ENCODE measurements at places on chromosomes 16 and 17. TPM values are rescaled to one million over a fixed set of nuclear protein-coding genes. Genes with fewer than 3 reads are reported as not detected.

- no peak overlapping the region for H3K27ac ChIP-seq
- no peaks in the 10 kb centered on the region for H3K36me3 ChIP-seq
- peaks cover 3% of the 10 kb centered on the region for H3K27me3 ChIP-seq
- H3K4me3 ChIP-seq = no peak overlapping the region
These were observed 234.9 kb downstream of the IRF8 start for GRCh38 chr16:86133847-86134375.

DNA sequence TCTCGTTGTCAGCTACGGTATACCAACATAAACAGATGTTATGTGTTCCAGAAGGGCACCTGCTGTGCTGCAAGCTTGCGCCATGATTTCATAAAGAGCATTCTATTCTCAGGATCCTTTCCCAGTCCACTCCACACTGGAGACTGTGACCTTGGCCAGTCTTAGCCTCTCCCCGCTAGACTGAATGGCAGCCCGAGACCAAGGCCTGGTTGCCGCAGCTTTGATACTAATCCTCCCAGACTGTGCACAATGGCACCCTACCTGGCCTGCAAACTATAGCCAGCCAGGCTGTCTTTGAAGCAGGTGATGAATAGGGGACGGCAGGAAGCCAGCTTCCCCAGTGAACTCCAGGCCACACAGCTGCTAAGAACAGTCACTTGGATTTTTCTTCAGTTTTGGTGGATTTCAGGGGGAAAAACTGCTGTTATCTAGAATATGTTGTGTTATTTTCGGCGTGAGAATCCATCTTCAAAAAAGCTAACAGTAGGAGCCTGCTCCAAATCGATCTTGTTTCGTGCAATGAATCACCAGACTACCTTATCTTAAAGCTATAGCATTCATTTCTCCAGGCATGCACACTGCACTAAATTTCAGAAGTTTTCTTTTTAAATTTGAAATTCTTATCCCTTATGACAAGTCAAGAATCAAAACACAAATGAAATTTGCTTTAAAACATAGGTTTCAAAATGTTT lies 289.0 kb downstream of the CEP112 start:
- no peak for DNase-seq
- H3K4me3 ChIP-seq = no peak overlapping the region
- H3K36me3 ChIP-seq = no peaks in the 10 kb centered on the region
- H3K4me1 ChIP-seq = peaks cover 2% of the 10 kb centered on the region

DNA sequence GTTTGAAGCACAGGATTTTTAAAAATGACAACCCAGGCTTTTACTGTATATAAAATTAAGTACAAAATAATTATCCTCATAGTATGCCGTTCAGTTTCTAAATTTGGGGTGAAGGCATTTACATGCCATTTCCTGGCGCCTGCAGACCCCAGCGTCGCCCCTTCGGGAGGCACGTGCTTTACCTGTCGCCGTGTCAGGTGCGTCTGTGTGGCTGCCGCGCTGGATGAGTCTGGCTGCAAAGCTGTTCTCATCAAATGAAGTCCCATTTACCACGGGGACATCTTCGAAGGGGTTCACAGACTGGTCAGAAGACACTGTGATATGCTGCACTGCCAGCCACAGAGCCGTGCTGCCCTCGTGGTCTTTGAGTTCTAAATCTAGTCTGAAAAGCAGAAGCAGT lies 51.8 kb downstream of the CYB5D2 start:
- peaks cover 31% of the 10 kb centered on the region for H3K36me3 ChIP-seq
- no peak overlapping the region for H3K27ac ChIP-seq
- peaks cover 4% of the 10 kb centered on the region for H3K4me1 ChIP-seq
- no peak overlapping the region for H3K4me3 ChIP-seq
- DNase-seq = no peak
- no peaks in the 10 kb centered on the region for H3K27me3 ChIP-seq

DNA sequence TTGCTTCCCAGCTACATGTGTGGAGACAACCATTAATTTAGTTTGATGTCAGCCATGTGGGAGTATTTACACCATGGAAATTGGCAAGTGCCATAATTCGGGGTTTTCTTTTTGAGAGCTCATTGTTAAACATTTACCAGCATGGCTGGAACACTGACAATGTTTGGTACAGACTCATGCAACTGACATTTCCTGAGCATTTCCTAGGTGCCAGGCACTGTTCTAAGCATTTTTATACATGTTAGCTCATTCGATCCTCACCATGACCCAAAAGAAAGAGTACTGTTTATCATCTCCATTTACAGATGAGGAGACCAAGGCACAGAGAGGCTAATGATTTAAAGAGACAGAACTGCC lies 86.9 kb downstream of the FOXL1 start:
- no peak for DNase-seq
- peaks cover 54% of the 10 kb centered on the region for H3K27me3 ChIP-seq
- H3K4me3 ChIP-seq = no peak overlapping the region
- no peak overlapping the region for H3K27ac ChIP-seq
- no peaks in the 10 kb centered on the region for H3K36me3 ChIP-seq

DNA sequence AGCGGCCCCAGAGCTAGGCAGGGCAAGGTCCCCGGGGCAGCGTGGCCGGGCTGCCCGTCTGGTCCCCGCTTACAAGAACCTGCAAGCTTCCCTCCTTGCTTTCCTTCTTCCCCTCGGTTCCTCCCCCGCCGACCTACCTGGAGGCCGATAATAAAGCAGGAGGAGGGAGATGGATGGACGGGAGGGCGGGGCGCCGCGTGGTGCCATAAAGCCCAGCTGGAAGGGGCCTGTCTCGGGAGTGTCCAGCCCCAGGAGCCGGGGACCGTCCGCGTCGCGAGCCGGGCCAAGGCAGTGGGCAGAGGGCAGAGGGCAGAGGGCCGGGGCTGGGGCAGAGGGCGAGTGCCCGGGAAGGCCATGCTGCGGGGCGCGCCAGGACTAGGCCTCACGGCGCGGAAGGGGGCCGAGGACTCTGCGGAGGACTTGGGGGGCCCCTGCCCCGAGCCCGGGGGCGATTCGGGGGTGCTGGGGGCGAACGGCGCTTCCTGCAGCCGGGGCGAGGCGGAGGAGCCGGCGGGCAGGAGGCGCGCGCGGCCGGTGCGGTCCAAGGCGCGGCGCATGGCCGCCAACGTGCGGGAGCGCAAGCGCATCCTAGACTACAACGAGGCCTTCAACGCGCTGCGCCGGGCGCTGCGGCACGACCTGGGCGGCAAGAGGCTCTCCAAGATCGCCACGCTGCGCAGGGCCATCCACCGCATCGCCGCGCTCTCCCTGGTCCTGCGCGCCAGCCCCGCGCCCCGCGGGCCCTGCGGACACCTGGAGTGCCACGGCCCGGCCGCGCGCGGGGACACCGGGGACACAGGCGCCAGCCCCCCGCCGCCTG lies at the start of gene BHLHA9:
Gene BHLHA9 (plus strand): TSS at position 235 of the 820 bp plus-strand sequence. CDS start 120 bp downstream, at position 355.
- peaks cover 55% of the 10 kb centered on the region for H3K27me3 ChIP-seq
- H3K4me3 ChIP-seq = peak within 1 kb of the TSS; percentile 89
- no peak within 1 kb of the TSS for H3K27ac ChIP-seq

- no peak for DNase-seq
- no peak overlapping the region for H3K4me3 ChIP-seq
- no peaks in the 10 kb centered on the region for H3K4me1 ChIP-seq
- H3K36me3 ChIP-seq = no peaks in the 10 kb centered on the region
- no peaks in the 10 kb centered on the region for H3K27me3 ChIP-seq
- H3K27ac ChIP-seq = no peak overlapping the region
These were observed 170.6 kb upstream of the CNTNAP4 start for GRCh38 chr16:76106647-76107046.

GRCh38 chr17:75723171-75723930 lies 2.1 kb downstream of the ITGB4 start:
- H3K27me3 ChIP-seq = peaks cover 13% of the 10 kb centered on the region
- no peak for DNase-seq
- H3K36me3 ChIP-seq = no peaks in the 10 kb centered on the region

DNA sequence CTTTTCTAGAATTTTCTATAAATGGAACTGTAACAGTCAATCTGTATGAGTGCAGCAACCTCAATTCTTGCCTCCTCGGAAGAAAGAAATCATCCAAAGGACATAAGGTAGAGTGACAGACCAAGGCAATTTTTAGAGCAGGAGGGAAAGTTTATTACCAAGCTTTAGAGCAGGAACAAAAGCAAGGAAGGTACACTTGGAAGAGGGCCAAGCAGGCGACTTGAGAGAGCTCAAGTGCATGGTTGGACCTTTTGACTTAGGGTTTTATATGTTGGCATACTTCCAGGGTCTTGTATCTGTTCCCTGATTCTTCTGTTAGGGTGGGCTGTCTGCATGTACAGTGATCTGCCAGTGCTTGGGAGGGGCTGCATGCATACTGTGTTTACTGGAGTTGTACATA lies 50.3 kb downstream of the SCNN1G start:
- H3K4me1 ChIP-seq = no peaks in the 10 kb centered on the region
- H3K4me3 ChIP-seq = no peak overlapping the region
- no peaks in the 10 kb centered on the region for H3K36me3 ChIP-seq
- DNase-seq = no peak
- H3K27ac ChIP-seq = no peak overlapping the region

GRCh38 chr17:18280766-18281371 lies 20.4 kb downstream of the MIEF2 start:
- peaks cover 16% of the 10 kb centered on the region for H3K36me3 ChIP-seq
- DNase-seq = no peak
- no peaks in the 10 kb centered on the region for H3K27me3 ChIP-seq
- no peak overlapping the region for H3K4me3 ChIP-seq

DNA sequence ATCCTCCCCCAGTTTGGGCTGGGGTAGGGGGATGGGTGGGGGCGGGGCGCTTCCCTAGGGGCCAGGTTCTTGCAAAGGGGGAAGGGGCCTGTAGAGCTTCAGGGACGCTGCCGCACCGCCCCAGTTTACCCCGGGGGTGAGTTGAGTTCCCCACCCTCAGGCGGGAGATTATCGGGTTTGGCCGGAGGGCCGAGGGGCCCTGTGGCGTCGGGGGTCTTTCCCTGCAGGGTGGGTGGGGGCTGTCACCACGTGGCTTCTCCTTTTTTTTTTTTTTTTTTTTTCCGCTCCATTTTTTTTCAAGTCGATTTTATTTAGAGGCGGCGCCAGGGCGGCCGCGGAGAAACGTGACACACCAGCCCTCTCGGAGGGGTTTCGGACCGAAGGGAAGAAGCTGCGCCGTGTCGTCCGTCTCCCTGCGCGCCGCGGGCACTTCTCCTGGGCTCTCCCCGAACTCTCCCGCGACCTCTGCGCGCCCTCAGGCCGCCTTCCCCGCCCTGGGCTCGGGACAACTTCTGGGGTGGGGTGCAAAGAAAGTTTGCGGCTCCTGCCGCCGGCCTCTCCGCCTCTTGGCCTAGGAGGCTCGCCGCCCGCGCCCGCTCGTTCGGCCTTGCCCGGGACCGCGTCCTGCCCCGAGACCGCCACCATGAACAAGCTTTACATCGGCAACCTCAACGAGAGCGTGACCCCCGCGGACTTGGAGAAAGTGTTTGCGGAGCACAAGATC lies at the start of gene IGF2BP1:
Gene IGF2BP1 (plus strand): TSS at position 283 of the 724 bp plus-strand sequence. CDS start 361 bp downstream, at position 644.
- H3K27me3 ChIP-seq = peaks cover 98% of the 10 kb centered on the region
- DNase-seq = peak; percentile 18
- peaks cover 15% of the 10 kb centered on the region for H3K4me1 ChIP-seq
- H3K27ac ChIP-seq = no peak within 1 kb of the TSS

DNA sequence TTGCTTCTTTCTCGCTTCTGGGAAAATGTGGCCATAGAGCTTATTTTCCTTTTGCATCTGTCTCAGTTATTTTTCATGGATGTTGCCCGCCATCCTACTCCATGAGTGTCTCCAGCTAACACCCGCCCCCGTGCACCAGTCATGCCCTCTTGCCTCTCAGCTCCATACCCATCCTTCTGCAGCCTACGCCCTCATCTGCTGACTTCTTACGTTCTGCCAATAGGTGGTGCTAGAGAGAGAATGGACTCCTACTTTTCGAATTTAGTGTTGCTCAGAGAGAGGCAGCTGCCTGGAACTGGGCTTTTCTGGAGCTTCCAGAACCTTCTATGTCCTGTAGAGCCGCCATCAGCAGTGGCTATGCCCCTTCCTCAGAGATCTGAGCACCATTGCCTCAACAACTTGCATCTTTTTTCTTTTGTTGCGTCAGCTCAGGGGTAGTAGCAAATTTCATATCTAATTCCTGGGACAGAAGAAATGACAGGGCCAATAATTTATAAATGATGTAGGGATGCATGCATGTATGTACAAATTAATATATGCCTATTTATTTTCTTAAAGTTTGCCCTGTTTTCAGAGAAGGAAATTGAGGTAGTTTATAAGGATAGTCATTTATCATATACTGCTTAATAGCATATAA lies 119.7 kb upstream of the MYOCD start:
- H3K4me3 ChIP-seq = no peak overlapping the region
- no peaks in the 10 kb centered on the region for H3K4me1 ChIP-seq
- H3K27ac ChIP-seq = no peak overlapping the region
- no peaks in the 10 kb centered on the region for H3K27me3 ChIP-seq
- DNase-seq = no peak

GRCh38 chr17:18157354-18157985 lies 26.2 kb upstream of the ALKBH5 start:
- no peak overlapping the region for H3K4me3 ChIP-seq
- no peaks in the 10 kb centered on the region for H3K27me3 ChIP-seq
- DNase-seq = no peak
- H3K4me1 ChIP-seq = peaks cover 21% of the 10 kb centered on the region

DNA sequence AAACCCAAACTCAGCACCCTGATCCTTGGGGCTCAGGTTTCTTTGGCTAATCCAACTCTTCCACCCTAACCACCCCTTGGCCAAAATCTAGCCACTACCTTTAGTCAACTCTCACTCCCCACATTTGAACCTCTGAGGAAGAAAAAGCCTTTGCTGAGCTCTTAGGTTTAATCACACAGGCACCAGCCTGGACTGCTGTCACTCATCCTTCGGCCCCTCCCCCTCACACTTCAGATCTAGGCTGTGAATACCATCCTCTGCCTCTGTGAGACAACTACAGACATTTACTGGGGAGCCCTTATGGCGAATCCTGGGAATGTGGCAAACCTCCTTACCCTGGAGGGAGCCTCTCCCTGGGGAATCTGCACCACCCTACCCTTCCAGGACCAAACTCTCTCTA lies 5.3 kb upstream of the RNASEK start:
- no peak overlapping the region for H3K4me3 ChIP-seq
- no peak for DNase-seq
- H3K27me3 ChIP-seq = no peaks in the 10 kb centered on the region
- H3K27ac ChIP-seq = no peak overlapping the region
- peaks cover 37% of the 10 kb centered on the region for H3K4me1 ChIP-seq

DNA sequence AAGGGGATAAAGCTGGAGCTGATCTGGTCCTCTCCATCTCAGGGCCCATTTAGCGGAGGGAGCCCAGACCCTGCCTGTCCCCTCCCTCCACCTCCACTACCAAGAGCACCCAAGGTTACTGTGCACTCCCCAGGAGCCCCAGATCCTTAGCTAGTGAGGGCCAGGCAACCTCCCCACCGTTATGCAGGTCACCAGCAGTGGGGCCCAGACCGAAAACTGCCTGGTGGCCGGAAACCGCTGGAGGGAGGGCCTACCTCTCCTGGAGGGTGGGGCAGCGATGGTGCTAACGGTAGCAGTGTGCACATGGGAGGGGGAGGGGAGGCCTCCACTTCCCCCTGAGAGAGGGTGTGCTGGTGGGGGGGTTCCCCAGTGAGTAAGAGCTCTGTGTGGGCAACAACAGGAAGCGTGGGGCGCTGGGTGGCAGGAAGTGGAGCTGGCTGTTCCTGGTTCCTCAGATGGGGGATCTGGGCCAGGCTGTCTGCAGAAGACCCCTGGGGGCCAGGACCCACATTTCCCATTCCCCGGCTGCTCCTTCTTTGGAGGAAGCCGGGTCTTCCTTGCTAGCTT lies 4.4 kb downstream of the FMNL1 start:
- H3K4me3 ChIP-seq = peak overlapping the region; percentile 96
- DNase-seq = peak; percentile 94
- H3K36me3 ChIP-seq = peaks cover 45% of the 10 kb centered on the region

The MT1A gene
- total RNA-seq = not detected

The CHRNE gene
- 0.47 TPM for total RNA-seq

The GFAP gene
- not detected for total RNA-seq

The G6PC1 gene
- not detected for total RNA-seq

The PLA2G10 gene
- not detected for total RNA-seq

The CACNA1G gene
- total RNA-seq = not detected

The TNRC6A gene
- 33.9 TPM for total RNA-seq

Measured in activated naive CD8-positive, alpha-beta T cell treated with anti-CD3 and anti-CD28 coated beads for 36 hours (primary cell).